Heart left ventricle (tissue), 16 donors: ENCODE measurements at places on chromosomes 11 and 22. TPM values are rescaled to one million over a fixed set of nuclear protein-coding genes. Genes with fewer than 3 reads are reported as not detected.

DNA sequence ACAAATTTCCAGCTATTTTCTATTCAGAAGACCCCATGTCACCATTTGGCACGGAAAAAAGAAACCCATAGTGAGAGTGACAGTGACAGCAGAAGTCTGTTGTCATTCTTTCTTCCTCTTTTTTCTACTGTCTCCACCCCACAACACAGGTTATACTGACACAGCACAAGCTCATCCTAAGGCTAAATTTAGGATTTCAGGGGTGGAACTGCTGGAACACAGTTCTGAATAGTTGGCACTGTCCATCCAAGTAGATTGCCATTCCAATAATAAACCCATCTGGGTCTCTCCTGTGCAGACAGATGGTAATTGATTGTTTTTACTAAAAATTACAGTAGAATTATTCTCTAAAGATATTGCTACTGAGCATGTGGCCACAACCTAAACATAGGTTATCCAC lies 95.2 kb upstream of the C11orf87 start:
- no peak overlapping the region for H3K4me3 ChIP-seq
- H3K27ac ChIP-seq = no peak overlapping the region
- no peaks in the 10 kb centered on the region for H3K36me3 ChIP-seq
- H3K27me3 ChIP-seq = no peaks in the 10 kb centered on the region

GRCh38 chr11:3995307-3995706 lies 99.3 kb upstream of the RRM1 start:
- no peak for DNase-seq
- H3K4me1 ChIP-seq = peaks cover 11% of the 10 kb centered on the region
- H3K4me3 ChIP-seq = no peak overlapping the region
- no peaks in the 10 kb centered on the region for H3K27me3 ChIP-seq

GRCh38 chr11:127000291-127000968 lies at the start of gene KIRREL3:
TSS of gene KIRREL3 (minus strand) at chr11:127000770.
- H3K27me3 ChIP-seq = peaks cover 90% of the 10 kb centered on the region
- H3K4me1 ChIP-seq = peaks cover 21% of the 10 kb centered on the region
- DNase-seq = no peak
- H3K4me3 ChIP-seq = peak within 1 kb of the TSS; percentile 37
- no peak within 1 kb of the TSS for H3K27ac ChIP-seq

- peak; percentile 98 for DNase-seq
- H3K27ac ChIP-seq = peak within 1 kb of the TSS; percentile 55
- no peaks in the 10 kb centered on the region for H3K27me3 ChIP-seq
- peak within 1 kb of the TSS; percentile 95 for H3K4me3 ChIP-seq
Observed at GRCh38 chr22:35399678-35400500, at the start of gene MCM5. TSS of gene MCM5 (plus strand) at chr22:35400140. CDS start at chr22:35400439, 299 bp downstream.

- no peaks in the 10 kb centered on the region for H3K4me1 ChIP-seq
- H3K27me3 ChIP-seq = no peaks in the 10 kb centered on the region
- DNase-seq = no peak
- peaks cover 28% of the 10 kb centered on the region for H3K36me3 ChIP-seq
Observed at GRCh38 chr11:20374741-20375300, 11.3 kb downstream of the HTATIP2 start.

DNA sequence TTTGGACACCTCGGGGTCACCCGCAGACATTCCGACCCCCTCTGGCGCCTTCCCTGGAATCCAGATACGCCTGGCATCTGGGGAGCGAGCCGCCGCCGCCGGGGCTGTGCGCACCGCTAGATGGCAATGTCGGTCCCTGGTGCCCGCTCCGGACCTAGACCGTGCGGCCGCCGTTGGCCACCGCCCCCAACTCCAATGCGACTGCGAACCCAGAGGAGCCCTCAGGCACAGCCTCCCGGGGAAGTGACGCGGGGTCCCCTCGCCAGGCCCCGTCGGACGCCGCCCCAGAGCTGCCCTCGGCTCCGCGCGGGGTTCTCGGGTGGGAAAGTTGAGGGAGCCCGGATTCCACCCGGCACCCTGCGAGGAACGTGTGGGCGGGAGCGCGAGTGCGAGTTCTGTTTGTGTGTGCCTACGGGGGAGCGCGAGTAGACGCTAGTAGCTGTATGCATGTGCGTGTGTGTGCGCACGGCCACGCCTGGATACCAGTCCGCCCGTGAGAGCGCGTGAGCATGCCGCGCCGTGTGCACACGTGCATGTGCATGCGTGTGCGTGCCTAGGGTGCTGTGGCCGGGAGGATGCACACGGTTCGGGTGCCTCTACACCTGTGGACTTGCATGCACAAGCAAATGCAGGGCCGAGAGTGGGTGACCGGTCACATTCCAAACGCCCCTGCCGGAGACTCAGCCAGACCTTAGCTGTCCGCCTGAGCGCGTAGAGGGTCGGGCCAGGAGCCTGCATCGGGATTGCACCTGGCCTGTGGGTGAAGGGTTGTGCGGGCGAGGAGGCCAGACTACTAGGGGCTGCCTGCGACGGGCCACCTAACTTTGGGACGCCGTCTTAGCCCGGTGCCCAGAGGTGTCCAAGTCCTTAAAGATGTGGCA lies 1.9 kb downstream of the CHRM4 start:
- DNase-seq = peak; percentile 82
- H3K27me3 ChIP-seq = peaks cover 30% of the 10 kb centered on the region
- no peak overlapping the region for H3K27ac ChIP-seq
- H3K4me3 ChIP-seq = peak overlapping the region; percentile 53
- H3K36me3 ChIP-seq = no peaks in the 10 kb centered on the region

GRCh38 chr11:57143459-57143858 lies 38.3 kb upstream of the LRRC55 start:
- no peaks in the 10 kb centered on the region for H3K36me3 ChIP-seq
- no peak overlapping the region for H3K4me3 ChIP-seq
- no peak overlapping the region for H3K27ac ChIP-seq
- DNase-seq = no peak
- no peaks in the 10 kb centered on the region for H3K4me1 ChIP-seq

DNA sequence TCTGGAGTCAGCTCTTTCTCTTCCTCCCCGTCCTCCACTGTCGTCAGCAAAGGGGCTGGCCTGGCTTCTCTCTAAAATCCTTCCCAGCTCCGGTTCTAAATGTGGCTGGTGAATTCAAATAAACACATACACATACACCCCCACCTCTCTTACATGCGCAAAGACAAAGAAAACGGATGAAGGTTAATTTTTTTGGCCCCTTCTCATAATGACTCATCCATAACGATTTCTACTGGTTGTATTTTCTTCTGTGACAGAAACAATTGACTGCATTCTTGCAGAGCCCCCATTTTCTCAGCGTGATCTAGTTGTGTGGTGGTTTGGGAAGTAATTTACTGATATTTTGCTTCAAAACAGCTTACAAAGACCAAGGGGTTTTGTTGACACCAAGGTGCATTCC lies 130.0 kb upstream of the NTM start:
- no peaks in the 10 kb centered on the region for H3K36me3 ChIP-seq
- no peak overlapping the region for H3K4me3 ChIP-seq
- no peak overlapping the region for H3K27ac ChIP-seq
- no peaks in the 10 kb centered on the region for H3K27me3 ChIP-seq

DNA sequence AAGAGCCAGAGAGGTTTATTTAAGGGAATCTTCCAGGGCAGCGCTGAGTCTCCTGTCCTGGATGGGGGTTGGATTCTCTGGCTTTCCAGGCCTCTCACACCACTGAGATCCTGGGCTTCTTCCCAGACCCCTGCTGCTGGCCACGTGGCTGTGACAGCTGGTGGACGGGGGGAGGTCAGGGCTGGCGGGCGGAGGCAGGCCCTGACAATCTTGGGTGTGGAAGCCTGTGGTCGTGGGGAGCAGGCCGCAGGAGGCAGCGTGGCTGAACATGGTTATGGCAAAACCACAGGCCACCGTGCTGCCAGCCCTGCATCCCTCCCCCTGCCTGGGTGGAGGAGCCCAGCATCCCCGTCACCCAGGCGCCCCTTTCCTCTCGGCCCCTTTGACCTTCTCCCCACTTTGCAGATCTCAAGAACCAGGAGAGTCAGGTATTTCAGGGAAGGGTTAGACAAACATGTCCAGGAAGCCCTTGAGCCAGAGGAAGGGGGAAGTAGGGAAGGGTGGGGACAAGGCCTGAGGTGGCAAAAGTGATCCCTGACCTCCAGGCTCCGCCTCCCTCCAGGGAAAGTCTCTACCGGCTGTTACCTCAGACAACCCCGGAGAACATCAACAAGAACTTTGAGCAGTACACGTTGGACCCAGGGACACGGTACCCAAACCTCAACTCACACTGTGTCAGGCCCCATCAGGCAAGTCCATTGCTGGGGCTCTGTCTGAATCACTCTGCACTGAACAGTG lies 111.8 kb downstream of the MICAL2 start:
- H3K4me3 ChIP-seq = no peak overlapping the region
- no peaks in the 10 kb centered on the region for H3K27me3 ChIP-seq
- peak; percentile 56 for DNase-seq
- H3K4me1 ChIP-seq = peaks cover 33% of the 10 kb centered on the region
- H3K27ac ChIP-seq = peak overlapping the region; percentile 77
- H3K36me3 ChIP-seq = peaks cover 51% of the 10 kb centered on the region

DNA sequence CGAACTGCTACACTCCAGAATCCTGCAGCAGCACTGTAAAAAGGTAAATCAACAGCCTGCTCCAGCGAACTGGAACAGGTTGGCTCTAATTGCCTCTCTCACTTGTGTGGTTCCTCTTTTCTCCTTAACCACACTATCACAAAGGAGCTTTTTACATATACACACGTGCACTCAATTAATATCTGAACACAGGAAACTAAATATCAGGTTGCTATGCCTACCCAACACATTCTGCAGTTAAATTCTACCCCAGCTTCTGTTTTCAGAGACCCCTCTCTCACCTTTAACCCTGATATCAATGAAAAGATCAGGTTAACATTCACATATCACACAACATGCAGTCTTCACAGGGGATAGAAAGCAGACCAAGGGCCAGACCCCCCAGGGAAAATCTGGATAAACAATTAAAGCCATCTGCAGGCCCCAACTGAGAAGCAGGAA lies 11.0 kb downstream of the RBFOX2 start:
- H3K27me3 ChIP-seq = no peaks in the 10 kb centered on the region
- H3K4me1 ChIP-seq = peaks cover 54% of the 10 kb centered on the region
- H3K4me3 ChIP-seq = no peak overlapping the region

- H3K4me1 ChIP-seq = no peaks in the 10 kb centered on the region
- H3K36me3 ChIP-seq = no peaks in the 10 kb centered on the region
- no peak for DNase-seq
- peak overlapping the region; percentile 14 for H3K27ac ChIP-seq
Observed at GRCh38 chr11:126102436-126102981, 39.8 kb upstream of the CDON start.

DNA sequence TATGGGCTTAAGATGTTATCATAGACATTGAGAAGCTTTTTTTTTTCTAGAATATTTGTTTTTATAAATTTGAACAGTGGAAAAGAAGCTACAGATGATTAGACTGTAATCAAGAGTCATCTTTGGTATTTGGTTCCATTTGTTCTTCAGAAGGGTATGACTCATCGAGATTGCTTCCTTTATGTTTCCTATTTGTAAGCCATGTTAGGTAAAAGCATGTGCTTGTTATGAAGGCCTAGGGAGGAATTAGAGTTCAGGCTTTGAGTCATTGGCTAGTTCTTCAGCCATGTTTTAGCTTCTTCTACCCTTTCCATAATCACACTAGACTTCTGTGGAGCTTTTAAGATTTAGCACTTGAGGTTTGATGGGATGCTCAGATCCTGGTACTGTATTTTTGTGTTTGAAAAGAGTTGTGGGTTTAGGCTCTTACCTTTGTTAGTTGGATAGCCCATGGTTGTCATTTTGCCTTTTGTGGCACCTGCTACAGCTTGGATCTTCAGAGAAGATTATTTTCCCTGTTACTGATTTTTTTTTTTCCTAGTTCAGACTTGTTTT lies 44.3 kb downstream of the POLD3 start:
- no peak overlapping the region for H3K27ac ChIP-seq
- H3K27me3 ChIP-seq = no peaks in the 10 kb centered on the region
- H3K36me3 ChIP-seq = peaks cover 19% of the 10 kb centered on the region
- DNase-seq = no peak
- no peak overlapping the region for H3K4me3 ChIP-seq

- no peaks in the 10 kb centered on the region for H3K27me3 ChIP-seq
- no peak overlapping the region for H3K27ac ChIP-seq
- no peak overlapping the region for H3K4me3 ChIP-seq
- H3K36me3 ChIP-seq = peaks cover 12% of the 10 kb centered on the region
- DNase-seq = no peak
Observed at GRCh38 chr11:102184269-102184987, 74.2 kb downstream of the YAP1 start.

- H3K4me1 ChIP-seq = no peaks in the 10 kb centered on the region
- no peaks in the 10 kb centered on the region for H3K36me3 ChIP-seq
- no peak overlapping the region for H3K4me3 ChIP-seq
- no peaks in the 10 kb centered on the region for H3K27me3 ChIP-seq
- no peak overlapping the region for H3K27ac ChIP-seq
- no peak for DNase-seq
Observed at GRCh38 chr11:109708184-109708583, 286.2 kb downstream of the C11orf87 start.

- no peak overlapping the region for H3K27ac ChIP-seq
- no peaks in the 10 kb centered on the region for H3K36me3 ChIP-seq
- H3K4me3 ChIP-seq = no peak overlapping the region
- H3K27me3 ChIP-seq = no peaks in the 10 kb centered on the region
- H3K4me1 ChIP-seq = peaks cover 29% of the 10 kb centered on the region
- no peak for DNase-seq
Observed at GRCh38 chr22:24463071-24463760, 31.9 kb upstream of the UPB1 start.

- H3K4me3 ChIP-seq = no peak overlapping the region
- H3K27me3 ChIP-seq = no peaks in the 10 kb centered on the region
- H3K4me1 ChIP-seq = no peaks in the 10 kb centered on the region
- DNase-seq = no peak
- H3K27ac ChIP-seq = no peak overlapping the region
Observed at GRCh38 chr11:95443386-95443785, 212.4 kb upstream of the SESN3 start.

DNA sequence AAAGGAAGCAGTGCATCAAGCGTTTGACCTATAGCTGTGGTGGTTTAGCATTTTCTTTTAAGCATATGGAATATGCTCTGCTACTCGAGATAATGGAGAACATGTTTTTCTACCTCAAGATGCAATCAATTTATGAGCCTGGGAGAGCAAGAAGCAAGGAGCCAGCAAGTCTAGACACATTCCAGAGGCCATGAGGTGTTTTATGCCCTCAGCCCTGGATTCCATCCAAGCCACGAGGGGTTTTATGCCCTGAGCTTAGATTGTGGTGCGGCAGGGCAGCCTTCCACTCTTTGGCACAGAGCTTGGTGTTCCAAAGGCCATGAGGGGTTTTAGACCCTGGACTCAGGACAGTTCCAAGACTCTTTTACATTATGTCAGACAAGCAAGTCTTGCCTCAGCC lies 11.7 kb upstream of the DNAJB13 start:
- DNase-seq = no peak
- peaks cover 11% of the 10 kb centered on the region for H3K36me3 ChIP-seq
- no peaks in the 10 kb centered on the region for H3K4me1 ChIP-seq
- no peaks in the 10 kb centered on the region for H3K27me3 ChIP-seq
- no peak overlapping the region for H3K27ac ChIP-seq
- no peak overlapping the region for H3K4me3 ChIP-seq

- peak; percentile 30 for DNase-seq
- no peaks in the 10 kb centered on the region for H3K36me3 ChIP-seq
- H3K27ac ChIP-seq = no peak overlapping the region
Observed at GRCh38 chr11:121965330-121965729, 150.7 kb downstream of the BLID start.

The MLC1 gene
- 0.80 TPM for total RNA-seq

The FGF19 gene
- not detected for total RNA-seq

The VWCE gene
- 0.76 TPM for total RNA-seq

The RTN4RL2 gene
- total RNA-seq = 0.98 TPM

The ANO9 gene
- not detected for total RNA-seq

The SPTBN2 gene
- total RNA-seq = 0.91 TPM
